Stomach (tissue), 19 donors: ENCODE measurements at places on chromosomes 11 and 22. TPM values are rescaled to one million over a fixed set of nuclear protein-coding genes. Genes with fewer than 3 reads are reported as not detected.

Gene POU2AF2
- not detected for total RNA-seq

Gene GGT5
- 9.9 TPM for total RNA-seq

Gene BEST1
- 27.4 TPM for total RNA-seq

GRCh38 chr22:40797427-40797826 lies 21.7 kb downstream of the SLC25A17 start:
- no peak for DNase-seq

DNA sequence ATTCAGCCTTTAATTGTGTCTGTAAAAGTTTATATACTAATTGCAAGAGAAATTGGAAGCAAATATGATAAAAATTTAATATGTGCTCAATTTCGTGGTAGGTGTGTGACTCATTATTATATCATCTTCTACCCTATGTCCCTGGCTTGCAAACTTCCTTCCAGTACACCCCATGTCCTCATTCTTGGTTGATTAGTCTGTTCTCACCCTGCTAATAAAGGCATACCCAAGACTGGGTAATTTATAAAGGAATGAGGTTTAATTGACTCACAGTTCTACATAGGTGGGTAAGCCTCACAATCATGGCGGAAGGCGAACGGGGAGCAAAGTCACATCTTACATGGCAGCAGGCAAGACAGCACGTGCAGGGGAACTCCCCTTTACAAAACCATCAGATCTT lies 11.9 kb downstream of the MRGPRX3 start:
- DNase-seq = no peak

- DNase-seq = no peak
Measured at GRCh38 chr22:46471901-46472721, 65.3 kb downstream of the CELSR1 start.

DNA sequence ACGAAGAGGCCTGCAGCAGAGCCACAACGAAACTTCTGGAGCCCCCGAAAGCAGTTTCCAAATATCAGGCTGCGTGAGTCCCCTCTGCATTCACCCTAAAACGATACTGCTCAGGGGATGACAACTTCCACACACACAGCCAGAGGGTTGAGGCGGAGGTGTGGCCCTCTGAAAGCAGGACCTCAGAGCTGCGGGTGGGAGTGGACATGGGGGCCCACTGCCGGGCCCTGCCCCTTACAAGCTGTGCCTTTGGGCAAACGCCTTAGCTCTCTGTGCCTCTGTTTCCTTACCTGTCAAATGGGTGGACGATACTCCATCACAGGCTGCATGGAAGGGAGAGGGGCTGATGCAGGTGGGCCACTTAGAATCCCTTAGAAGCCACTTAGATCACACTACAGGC lies 53.1 kb downstream of the TRMU start:
- no peak for DNase-seq

DNA sequence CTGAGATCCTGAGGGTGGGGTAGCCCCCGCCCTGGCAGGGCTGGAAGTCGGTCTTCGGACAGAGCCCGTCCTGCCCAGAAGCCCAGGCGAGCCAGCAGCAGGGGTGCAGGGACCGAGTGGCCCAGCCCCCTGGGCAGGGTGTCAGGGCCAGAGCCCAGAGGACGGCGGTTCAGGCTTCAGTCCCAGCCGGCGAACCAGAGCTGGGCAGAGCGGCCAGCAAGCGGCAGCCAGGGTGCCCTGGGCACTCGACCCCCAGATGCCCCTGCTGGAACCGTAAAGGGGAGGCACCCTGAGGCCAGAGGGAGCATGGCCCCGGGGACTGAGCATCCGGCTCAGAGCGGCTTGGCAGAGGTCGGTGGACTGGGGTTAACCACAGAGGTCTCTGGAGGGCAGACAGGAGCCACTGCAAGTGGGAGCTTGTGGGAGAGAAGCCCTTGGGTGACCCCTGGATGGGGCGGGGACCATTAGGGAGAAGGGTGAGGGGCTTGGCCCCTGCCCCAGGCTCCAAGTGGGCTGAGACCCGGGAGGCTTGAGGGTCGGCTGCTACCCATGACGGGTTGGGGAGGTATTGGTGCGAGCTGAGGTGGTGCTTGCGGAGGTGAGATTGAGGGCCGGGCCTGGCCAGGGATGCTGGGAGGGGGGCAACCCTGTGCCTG lies 15.9 kb downstream of the LSP1 start:
- no peak for DNase-seq

DNA sequence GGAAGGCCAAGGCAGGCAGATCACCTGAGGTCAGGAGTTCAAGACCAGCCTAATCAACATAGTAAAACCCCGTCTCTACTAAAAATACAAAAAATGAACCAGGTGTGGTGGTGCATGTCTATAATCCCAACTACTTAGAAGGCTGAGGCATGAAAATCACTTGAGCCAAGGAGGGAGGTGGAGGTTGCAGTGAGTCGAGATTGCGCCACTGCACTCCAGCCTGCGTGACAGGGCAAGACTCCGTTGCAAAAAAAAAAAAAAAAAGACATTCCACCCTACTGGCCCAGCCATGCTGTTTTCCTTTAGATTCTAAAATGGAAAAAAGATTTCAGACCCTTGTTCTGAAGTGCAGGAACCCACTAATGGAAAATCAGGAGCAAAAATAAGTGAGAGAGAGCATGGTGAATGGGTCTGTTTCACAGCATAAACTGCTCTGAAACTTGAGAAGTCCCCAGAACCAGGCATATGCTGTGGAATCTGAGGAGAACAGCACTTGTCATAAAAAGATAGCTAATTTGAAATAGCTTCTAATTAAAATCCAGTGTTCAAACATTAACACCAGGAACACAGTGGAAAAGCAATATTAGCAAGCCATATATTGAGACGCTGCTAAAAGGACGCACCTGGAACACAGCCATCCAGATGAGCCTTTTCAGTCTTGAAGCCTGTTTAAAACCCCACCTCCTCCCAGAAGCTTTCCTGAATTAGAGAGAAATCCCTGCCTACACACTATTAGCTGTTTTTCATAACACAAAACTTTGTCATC lies 66.3 kb upstream of the CHRM4 start:
- DNase-seq = no peak

GRCh38 chr11:117670924-117671323 lies 126.1 kb downstream of the DSCAML1 start:
- DNase-seq = no peak
